ENCODE measurements at places on chromosomes 11 and 22.

DNA sequence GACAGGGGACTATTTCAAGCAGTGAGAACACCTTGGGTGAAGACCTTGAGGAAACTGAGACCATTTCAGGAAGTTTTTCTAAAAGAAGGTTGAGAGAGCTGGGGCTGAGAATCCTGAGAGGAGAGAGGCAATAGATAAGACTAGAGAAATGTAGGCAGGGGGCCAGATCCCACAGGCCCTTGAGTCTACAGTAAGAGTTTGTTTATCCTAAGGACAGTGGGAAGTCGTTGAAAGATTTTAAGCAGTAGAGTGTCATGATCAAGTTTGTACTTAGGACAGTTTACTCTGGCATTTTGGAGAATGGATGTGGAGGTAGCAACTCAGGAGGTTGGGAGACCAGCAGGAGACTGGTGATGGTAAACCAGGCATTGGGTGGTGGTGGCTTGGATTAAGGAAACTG, 17.1 kb downstream of the HSD17B12 start:
- DNase-seq, result no peak

- DNase-seq, result peak; percentile 94
Observed at GRCh38 chr22:36873614-36874308, 13.0 kb downstream of the NCF4 start.

GRCh38 chr22:46443850-46444389, 93.5 kb downstream of the CELSR1 start:
- DNase-seq, result no peak

- peak; percentile 44 for DNase-seq
Observed at GRCh38 chr11:122711362-122711761, 55.8 kb downstream of the UBASH3B start.

- no peak for DNase-seq
Observed at GRCh38 chr11:6397636-6398035, 7.4 kb downstream of the SMPD1 start.

- DNase-seq, result no peak
Observed at GRCh38 chr11:46607516-46607915, 9.5 kb downstream of the HARBI1 start.

- no peak for DNase-seq
Observed at GRCh38 chr11:16166571-16166970, 189.8 kb downstream of the SOX6 start.

GRCh38 chr11:105109855-105110687, 29.5 kb downstream of the CARD18 start:
- DNase-seq, result no peak

DNA sequence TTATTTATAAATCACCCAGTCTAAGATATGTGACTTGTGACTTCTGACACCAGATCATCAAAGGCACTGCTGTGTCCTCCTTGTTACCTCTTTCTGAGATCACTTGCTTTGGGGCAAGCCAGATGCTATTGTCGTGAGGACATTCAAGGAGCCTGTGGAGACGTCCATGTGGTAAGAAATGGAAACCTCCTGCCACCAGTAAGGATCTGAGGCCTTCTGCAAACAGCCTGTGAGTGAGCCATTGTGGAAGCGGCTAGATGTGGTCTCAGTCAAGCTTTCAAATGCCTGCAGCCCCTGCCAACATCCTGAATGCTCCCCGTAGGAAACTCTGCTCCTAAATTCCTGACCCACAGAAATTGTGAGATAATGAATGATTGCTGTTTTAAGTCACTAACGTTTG, 11.7 kb upstream of the RDX start:
- DNase-seq, result no peak

DNA sequence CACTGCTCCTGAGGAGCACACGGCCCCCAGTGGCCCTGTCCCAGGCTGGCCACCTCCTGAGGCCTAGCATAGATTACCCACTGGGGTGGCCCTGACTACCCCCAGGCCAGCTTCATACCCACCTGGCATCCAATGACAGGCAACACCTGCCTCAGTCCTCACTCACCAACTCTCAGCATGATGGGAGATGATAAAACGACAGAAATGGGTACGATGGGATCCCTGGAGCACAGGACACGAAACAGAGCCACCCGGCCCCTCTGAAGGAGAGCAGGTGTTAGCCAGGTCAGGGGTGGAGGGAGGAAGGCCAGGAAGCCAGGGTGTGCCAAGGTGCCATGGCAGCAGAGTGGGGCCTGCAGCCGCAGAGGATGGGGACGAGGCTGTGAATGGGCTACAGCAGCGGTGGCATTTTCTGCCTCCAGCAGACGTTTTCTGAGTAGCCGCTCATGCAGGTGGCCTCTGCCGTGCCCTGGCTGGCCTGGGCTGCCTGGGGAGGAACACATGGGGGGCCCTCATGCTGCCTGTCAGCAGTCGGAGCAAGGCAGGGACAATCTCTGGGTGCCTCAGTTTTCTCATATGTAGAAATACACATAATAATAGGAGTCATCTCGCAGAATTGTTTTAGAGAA, 50.2 kb upstream of the FGF3 start:
- DNase-seq, result no peak

DNA sequence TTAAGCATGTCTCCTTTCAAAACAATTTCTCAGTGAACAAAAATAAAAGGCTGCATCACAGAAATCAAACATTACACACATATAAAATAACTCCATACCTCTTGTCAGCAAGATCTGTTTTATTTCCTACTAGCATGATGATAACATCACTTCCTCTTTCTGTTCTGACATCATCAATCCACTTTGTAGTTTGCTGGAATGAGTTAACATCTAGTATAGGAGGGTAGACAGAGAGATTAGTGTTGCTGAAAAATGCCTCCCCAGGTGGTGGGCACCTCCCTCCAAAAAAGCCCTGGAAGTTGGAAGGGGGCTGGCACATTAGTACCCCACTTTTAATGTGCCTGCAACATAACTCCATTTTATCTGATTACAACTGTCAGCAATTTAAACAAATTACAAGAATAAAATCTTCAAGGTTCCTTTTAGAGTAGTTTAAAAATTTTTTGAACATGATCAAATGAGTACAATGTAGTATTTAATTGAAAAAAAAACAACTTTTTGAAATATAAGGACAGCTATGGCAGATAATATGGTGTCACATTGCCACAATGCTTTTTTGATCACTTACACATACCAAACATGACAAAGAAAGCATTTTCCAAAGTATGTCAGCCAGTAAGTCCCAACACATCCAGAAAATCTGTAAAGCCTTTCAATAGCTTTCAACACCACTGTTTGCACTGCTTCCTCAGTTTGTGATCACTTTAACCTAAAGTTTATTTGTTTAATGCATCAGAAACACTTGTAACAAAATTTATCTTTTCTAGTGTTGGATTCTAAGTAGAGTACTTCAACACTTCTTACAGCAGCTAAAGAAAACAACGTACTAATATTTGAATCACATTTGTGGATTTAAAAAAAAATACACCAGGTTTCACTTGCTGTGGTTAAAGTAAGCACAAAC, 44.5 kb downstream of the RAB6A start:
- DNase-seq, result peak; percentile 68

DNA sequence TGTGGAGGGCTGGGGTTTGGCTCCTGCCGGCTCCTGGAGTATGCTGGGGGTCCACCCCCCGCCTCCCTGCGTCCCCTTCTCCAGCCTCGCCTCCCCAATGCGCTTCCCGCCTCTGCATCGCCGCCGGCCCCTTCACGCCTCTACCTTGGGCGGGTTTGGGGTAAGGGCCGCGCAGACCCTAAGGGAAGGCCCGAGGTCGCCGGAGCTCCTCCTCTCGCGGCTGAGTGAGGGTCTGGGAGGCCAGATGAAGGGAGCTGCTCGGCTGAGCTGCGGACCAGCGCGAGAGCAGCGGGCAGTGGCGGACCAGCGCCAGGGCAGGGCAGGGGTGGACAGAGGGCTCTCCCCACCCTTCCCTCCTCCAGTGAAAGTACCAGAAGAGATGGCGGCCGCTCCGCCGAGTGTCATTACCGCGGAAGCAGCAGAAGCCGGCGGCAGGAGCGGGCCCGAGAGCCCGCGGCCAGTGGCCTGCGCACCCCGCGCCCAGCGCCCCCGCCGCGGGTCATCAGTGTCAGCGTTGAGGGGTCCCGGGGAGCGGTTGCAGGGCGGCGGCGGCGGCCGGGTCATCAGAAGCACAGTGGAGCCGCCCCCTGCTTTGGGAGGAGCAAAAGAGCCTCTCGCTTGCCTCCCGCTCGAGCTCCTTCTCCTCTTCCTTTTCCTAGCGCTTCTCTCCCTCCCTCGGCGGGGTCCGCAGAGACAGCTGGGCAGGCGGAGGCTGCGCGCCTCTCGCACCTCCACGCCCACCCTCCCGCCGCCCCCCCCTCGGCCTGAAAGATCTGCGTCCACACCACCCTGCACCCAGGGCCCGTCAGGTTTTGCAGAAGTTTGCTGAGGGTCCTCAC, 255.6 kb upstream of the CADM1 start:
- no peak for DNase-seq

DNA sequence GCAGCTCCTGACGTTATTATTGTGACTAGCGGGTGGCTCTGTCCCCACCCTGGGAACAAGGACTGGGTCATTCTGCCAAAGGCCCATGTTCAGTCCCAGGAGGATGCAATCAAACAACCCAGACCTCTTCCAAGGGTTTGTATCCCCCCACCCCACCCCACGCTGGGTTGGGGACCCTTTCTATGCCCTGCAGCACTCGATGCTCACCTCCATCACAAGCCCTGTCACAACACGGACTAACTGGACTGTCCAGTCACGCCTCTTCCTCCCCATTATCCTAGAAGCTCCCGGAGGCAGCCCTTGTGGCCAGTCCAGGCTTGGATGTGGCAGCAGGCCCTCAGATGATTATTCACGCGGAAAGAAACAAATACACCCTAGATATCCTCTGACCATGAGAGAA, 3.7 kb downstream of the SHANK2 start:
- no peak for DNase-seq

DNA sequence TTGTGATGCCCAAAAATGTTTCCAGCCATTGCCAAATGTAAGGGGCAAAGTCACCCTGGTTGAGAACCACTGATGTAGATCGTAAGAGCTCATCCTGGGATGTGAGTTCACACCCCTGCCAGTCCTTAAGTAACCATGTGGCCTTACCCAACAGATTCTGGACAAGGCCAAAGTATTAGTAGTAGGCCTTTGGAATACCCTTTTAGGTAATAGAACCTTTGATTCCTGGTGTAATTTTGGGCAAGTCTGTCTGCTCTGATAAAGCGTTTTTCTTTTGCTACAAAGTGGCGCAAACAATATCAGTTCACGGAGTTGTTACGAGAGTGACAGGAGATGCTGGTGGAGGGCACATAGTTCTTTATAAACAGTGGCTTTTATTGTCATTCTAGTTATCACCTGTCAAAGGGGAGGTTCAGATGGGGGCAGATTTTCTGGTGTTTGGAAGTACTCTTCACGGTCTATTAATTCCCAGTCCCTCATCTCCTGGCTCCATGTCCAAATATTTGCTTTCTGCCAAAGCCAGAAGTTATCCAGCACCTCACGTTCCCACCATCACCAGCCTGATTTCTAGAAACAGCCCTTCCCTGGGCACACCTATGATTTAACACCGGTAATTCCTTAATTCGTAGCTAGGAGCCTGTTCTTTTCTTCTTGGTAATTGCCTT, 73.8 kb upstream of the CRYBB3 start:
- DNase-seq, result no peak

DNA sequence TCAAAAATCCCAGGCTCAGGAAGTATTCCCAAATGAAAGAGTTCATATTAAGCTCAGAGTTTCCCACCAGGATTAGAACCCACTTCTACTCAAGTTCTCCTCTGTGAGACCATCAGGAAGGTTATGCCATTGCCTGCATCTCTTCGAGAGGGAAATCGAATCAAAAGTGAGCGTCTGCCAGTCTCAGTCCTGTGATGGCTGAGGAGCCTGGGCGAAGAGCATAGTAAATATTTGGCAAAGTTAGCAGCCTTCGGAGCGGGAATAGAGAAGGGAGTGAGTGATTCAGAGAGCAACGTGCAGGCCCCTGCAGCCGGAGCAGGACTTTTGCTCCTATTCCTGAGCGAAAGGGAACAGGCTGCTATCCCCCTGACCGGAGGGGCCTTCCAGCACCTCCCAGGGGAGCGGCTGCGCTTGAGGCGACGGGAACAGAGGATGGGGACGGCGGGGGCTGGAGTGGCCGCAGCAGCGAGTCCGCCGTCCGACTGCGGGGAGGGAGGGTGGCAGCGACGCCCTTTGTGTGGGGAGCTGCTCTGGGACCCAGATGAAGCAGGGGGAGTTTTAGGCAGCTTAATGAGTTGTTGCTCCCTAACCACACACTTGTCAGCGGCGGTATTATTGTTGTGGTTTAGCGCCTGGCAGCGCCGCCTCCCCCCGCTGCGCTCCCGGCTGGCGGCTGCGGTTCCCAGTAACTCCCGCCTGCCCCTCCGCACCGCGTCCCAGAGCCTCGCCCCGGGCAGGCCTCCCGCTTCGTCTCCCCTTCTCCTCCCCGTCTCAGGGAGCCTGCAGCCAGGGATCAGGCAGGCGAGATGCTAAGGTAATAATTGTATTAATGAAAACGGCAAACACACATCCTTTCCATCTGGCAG, 21.7 kb upstream of the NRGN start:
- DNase-seq, result peak; percentile 59
